Regular cardiac myocyte (primary cell): ENCODE measurements at places on chromosomes 3 and 15. TPM values are rescaled to one million over a fixed set of nuclear protein-coding genes. Genes with fewer than 3 reads are reported as not detected.

Gene NTRK3
- total RNA-seq, result 0.19 and 3.1 TPM in 2 replicates

Gene C3orf49
- total RNA-seq, result not detected in 2 replicates

Gene CCDC51
- 20.9 and 25.3 TPM in 2 replicates for total RNA-seq

Gene ZNF660
- total RNA-seq, result 0.77 and 3.1 TPM in 2 replicates

Gene SLC35A5
- total RNA-seq, result 27.4 and 31.3 TPM in 2 replicates

Gene CMC1
- total RNA-seq, result 2.5 and 5.4 TPM in 2 replicates

Gene KLF15
- total RNA-seq, result 0.38 and 1.7 TPM in 2 replicates

Gene ZNF654
- 20.9 and 25.4 TPM in 2 replicates for total RNA-seq

Gene ADGRG7
- not detected in 2 replicates for total RNA-seq

Gene ZNF80
- not detected in 2 replicates for total RNA-seq

Gene THAP10
- total RNA-seq, result 3.4 and 5.2 TPM in 2 replicates

Gene SLC2A2
- not detected in 2 replicates for total RNA-seq

Gene AMT
- 0.38 and 0.85 TPM in 2 replicates for total RNA-seq

Gene LSMEM2
- under 0.01 TPM in 1 of 2 replicates, not detected in the other for total RNA-seq

Gene TMEM108
- under 0.01 and 0.58 TPM in 2 replicates for total RNA-seq

Gene NANOGP8
- total RNA-seq, result not detected in 2 replicates

Gene NRG4
- 0.56 TPM in 1 of 2 replicates, not detected in the other for total RNA-seq

Gene SLC35G2
- total RNA-seq, result 9.2 and 11.3 TPM in 2 replicates

Gene GPR62
- under 0.01 TPM in 1 of 2 replicates, not detected in the other for total RNA-seq

Gene STARD9
- total RNA-seq, result 1.7 and 3.9 TPM in 2 replicates

Gene CDHR4
- total RNA-seq, result not detected in 2 replicates

Gene PAQR9
- total RNA-seq, result 0.19 and 0.28 TPM in 2 replicates

Gene LRRC58
- total RNA-seq, result 26.2 and 26.3 TPM in 2 replicates

Gene ZNF662
- total RNA-seq, result 0.77 and 0.85 TPM in 2 replicates

Gene LRRK1
- total RNA-seq, result 4.0 and 5.6 TPM in 2 replicates

Gene HTR3E
- total RNA-seq, result not detected in 2 replicates

Gene LRRC49
- total RNA-seq, result 12.4 and 13.0 TPM in 2 replicates

Gene BCHE
- 1.2 and 3.4 TPM in 2 replicates for total RNA-seq

Gene SNUPN
- 33.9 and 34.7 TPM in 2 replicates for total RNA-seq

Gene CA12
- total RNA-seq, result 60.4 and 195 TPM in 2 replicates

Gene KCNAB1
- total RNA-seq, result 0.19 and 4.8 TPM in 2 replicates

Gene EFHB
- under 0.01 TPM in 1 of 2 replicates, not detected in the other for total RNA-seq

Gene FBN1
- total RNA-seq, result 823 and 1,944 TPM in 2 replicates
